ENCODE measurements at places on chromosomes 13 and 19. TPM values are rescaled to one million over a fixed set of nuclear protein-coding genes. Genes with fewer than 3 reads are reported as not detected.

DNA sequence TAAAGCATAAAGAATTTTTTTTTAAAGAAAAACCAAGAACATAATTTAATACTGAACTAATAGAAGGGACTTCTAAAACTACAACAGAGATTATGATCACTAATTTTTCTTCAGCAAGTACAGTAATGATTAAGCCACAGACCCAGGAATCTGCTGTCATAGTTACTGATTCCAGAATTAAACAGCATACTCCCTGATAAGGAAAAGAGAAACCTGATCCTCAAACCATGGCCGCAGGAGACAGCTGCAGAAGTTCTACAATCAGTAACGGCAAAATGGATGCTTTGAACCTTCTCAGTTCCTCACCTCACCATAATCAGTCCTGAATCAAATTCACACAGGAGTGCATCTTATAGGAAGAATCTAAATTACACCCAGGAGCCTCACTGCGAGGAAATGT, 939.0 kb upstream of the SLITRK1 start:
- H3K27ac ChIP-seq: no peak overlapping the region
- H3K4me3 ChIP-seq: no peak overlapping the region
- no peaks in the 10 kb centered on the region for H3K4me1 ChIP-seq
- no peak for DNase-seq
- H3K36me3 ChIP-seq: no peaks in the 10 kb centered on the region

ARRDC2 gene
- 71.9 TPM for total RNA-seq

DNA sequence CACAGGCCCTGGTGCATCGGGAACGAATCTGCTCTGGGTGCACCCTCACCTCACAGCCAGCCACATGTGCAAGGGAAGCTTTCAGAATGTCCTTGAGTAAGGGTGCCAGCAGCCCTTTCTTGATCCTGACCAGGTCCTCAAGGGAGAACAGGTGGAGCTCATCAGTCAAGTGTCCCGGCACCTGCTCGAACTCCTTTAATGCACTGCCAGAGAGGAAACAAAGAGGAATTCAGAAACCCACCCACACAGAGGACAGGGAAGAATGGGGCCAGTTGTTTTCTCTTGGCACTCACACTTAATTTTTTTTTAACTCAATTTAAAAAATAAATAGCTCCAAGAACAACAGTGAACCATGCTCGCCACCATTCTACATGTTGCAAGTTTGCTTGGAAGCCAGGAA, 41.7 kb downstream of the RUBCNL start:
- H3K36me3 ChIP-seq: no peaks in the 10 kb centered on the region
- no peaks in the 10 kb centered on the region for H3K4me1 ChIP-seq
- H3K27me3 ChIP-seq: no peaks in the 10 kb centered on the region
- no peak overlapping the region for H3K4me3 ChIP-seq

DNA sequence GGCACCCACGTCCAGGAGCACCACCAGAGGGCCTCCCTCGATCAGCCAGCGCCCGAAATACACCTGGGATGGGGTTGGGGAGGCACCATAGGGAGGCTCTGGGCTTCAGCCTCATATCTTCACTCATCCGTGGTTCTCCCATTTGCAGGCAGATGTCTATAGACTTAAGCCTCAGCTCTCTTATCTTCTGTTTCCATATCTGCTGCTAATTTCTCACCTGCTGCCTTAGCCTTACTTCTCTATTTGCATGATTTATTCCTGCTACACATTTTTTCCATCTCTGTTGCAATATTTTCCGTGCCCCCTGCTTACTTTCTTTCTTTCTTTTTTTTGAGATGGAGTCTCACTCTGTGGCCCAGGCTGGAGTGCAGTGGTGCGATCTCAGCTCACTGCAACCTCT, 5.8 kb downstream of the GYS1 start:
- H3K4me3 ChIP-seq: no peak overlapping the region
- H3K27me3 ChIP-seq: no peaks in the 10 kb centered on the region
- H3K4me1 ChIP-seq: peaks cover 26% of the 10 kb centered on the region
- DNase-seq: no peak
- H3K27ac ChIP-seq: no peak overlapping the region
- peaks cover 81% of the 10 kb centered on the region for H3K36me3 ChIP-seq

TJP3 gene
- 46.3 TPM for total RNA-seq

DNA sequence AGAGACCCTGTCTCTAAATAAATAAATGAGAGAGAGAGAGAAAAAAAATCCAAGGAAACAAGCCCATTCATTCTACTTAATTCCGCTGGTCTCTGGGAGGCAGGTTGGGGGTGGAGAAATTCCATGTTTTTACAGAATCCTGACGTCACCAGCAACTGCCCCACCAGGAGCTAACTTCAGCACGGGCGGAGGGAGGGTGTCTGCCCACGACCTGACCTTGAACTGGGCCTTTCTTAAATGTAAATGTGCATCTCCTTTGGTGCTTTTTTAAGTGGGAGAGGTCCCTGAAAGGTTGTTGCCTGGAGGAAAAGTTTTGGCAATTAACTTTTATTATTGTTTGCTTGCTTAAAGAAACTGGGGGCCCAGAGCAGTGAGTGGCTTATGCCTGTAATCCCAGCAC, 15.5 kb downstream of the KLF2 start:
- H3K4me1 ChIP-seq: peaks cover 43% of the 10 kb centered on the region
- DNase-seq: no peak
- H3K36me3 ChIP-seq: no peaks in the 10 kb centered on the region

- peak overlapping the region; percentile 99 for H3K27ac ChIP-seq
- peaks cover 19% of the 10 kb centered on the region for H3K36me3 ChIP-seq
- H3K4me1 ChIP-seq: peaks cover 60% of the 10 kb centered on the region
Measured at GRCh38 chr19:1250437-1251260, 2.3 kb downstream of the MIDN start.

- H3K36me3 ChIP-seq: no peaks in the 10 kb centered on the region
- H3K27ac ChIP-seq: no peak overlapping the region
Measured at GRCh38 chr19:2653710-2654707, 48.5 kb downstream of the GNG7 start.

- H3K36me3 ChIP-seq: no peaks in the 10 kb centered on the region
- H3K4me1 ChIP-seq: peaks cover 30% of the 10 kb centered on the region
- no peak for DNase-seq
- H3K4me3 ChIP-seq: peak overlapping the region; percentile 89
- peak overlapping the region; percentile 88 for H3K27ac ChIP-seq
- no peaks in the 10 kb centered on the region for H3K27me3 ChIP-seq
Measured at GRCh38 chr13:46553521-46553885, 533 bp downstream of the LRCH1 start.

FPR3 gene
- 16.8 TPM for total RNA-seq

KLF5 gene
- 43.5 TPM for total RNA-seq

GRCh38 chr13:109595471-109595870, 190.9 kb downstream of the IRS2 start:
- no peak overlapping the region for H3K27ac ChIP-seq
- H3K27me3 ChIP-seq: no peaks in the 10 kb centered on the region
- no peak for DNase-seq

DNA sequence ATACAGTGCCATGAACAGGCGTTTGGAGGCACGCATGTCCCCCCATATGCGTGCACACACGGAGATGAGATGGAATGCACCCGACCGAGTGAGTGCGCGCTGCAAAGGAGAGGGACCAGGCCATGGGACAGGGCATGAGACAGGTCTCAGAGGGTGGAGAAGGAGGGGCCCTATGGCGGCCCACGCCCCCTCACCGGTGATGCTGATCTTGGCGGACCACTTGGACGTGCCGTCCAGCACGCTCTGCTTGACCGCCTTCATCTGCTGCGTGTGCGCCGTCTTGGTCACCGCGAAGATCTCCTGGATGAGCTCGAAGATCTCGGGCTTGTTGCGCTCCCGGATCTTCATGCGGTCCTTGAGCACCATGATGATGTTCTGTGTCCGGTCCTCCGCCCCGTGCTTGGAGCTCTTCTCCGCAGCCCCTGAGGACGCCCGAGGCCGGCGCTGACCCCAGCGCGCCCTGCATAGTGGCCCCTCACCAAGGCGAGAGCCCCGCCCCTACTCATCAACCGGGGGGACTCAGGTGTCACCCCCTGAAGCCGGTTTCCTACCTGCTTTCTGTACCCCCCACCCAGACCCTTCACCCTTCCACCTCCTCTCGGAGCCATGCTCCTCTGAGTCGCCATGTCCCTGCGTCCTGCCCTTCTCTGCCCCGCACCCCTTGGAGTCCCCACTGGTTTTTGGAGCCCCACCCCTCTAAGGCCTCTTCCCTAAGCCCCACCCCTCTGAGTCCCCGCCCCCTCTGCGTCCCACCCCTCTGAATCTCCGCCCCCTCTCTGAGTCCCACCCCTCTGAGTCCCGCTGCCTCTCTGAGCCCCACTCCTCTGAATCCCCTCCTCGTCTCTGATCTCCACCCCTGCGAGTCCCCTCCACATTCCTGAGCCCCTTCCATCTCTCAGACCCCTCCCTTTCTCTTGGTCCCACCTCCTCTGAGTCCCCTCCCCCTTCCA, 40.8 kb downstream of the UNC13A start:
- no peaks in the 10 kb centered on the region for H3K36me3 ChIP-seq
- DNase-seq: peak; percentile 58
- no peaks in the 10 kb centered on the region for H3K4me1 ChIP-seq
- H3K4me3 ChIP-seq: no peak overlapping the region

RFPL4AL1 gene
- total RNA-seq: not detected

VSIG10L gene
- total RNA-seq: 6.5 TPM

- no peaks in the 10 kb centered on the region for H3K36me3 ChIP-seq
- H3K27ac ChIP-seq: no peak overlapping the region
- H3K27me3 ChIP-seq: no peaks in the 10 kb centered on the region
- H3K4me1 ChIP-seq: peaks cover 3% of the 10 kb centered on the region
Measured at GRCh38 chr19:42552086-42553065, 24.1 kb upstream of the CEACAM1 start.

Data from upper lobe of left lung (tissue), 6 donors.